DMS153 (cell line): ENCODE measurements at places on chromosomes 11 and 22.

DNA sequence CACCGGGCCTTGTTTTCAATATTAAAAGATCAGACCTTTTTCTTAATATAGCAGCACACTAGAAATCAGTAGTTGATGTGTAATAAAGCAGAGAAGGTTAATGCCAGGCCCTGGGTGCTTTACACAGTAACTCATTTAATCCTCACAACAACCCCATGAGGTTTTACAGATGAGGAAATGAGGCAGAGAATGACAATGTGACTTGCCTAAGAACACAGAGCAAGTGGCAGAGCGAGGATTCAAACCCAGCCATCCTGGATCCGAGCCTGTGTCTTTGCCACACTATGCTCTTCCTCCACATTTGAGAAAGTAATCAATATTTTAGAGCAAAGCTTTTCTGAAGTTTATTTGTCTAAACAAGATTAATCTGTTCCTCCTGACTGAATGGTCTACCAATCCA lies 7.2 kb downstream of the JAML start:
- no peak for DNase-seq

DNA sequence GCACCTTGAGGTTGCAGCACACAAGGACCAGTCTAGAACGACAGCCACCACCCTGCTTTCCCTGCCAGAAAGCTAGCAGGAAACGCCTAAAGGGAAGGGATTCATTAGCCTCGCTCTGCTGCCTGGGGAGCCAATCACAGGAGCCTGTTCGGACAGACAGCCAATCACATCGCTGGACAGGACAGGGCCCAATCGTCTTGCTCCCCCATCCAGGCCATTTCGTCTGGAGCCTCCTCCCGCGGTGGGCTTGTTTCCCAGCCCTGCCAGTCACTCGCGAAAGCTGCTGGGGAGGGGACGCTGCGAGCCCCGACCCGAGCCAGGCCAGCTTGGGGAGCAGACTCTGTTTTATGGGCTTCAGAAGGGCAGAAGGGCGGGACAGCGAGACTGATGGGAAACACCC lies 79.8 kb upstream of the NCAM1 start:
- DNase-seq, result peak; percentile 83

GRCh38 chr11:73402834-73403185 lies 26.6 kb downstream of the RELT start:
- DNase-seq, result no peak

GRCh38 chr11:71988050-71988449 lies 10.7 kb upstream of the IL18BP start:
- no peak for DNase-seq

DNA sequence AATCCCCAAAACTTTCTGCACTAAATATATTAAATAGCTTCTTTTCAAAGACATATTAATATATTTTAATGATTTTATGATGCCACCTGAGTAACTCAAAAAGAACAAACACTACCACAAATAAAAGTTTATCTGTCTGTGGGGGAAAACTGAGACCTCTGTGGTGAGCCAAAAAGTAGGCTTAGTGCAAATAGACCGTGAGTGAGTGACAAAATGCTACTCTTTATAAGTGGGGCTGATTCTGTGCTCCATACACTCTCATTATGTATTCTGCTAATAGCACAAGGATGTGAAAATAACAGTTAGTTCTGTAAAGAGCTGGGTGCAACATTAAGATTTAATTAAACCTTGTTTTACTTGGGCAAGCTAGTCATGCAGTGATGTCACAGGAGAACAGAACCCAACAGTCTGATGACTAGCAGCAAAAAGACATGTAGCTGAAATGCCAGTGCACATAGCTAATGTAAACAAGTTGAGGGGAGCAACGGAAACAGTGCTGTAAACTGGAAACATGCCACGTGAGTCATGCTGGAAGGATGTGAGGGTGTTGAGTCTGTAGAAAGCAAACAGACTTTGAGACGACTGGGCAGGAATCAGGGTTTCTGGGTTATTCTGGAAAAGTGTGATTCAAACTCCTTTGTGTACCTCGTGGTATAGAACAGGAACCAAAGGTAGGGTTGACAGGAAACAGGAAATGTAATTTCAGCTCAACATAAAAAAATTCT lies 1130.4 kb downstream of the LRRC4C start:
- DNase-seq, result peak; percentile 69

DNA sequence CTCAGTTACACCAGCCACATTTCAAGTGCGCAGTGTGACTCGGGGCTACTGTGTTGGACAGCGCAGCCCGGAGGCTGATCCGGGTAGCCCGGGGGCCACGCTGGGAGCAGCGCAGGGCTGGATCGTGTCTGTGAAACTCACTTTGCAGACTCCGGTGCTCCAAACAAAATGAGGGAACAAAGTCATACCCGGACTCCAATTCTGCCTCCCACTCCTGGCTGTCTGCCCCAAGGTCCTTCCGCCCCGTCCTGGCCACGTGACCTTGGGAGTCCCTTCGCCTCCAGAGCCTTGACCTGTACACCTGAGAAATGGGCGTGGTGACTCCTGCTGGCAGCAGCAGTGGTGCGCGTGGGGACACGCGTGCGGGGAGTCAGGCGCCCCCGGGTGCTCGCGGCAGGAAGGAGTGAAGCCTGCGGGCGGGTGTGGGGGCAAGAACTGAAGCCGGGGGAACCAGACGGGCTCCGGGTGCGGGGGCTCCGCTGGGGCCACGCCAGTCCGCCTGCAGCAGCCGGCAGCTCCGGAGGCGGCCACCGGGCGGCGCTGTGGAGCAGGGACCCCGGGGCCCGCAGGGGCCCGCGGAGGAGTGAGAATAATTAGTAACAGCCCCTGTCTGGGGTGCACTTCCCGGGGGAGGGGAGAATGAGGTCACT lies 42.4 kb downstream of the KCNJ4 start:
- no peak for DNase-seq

GRCh38 chr11:2086239-2087040 lies 52.7 kb downstream of the IGF2 start:
- DNase-seq, result no peak

DNA sequence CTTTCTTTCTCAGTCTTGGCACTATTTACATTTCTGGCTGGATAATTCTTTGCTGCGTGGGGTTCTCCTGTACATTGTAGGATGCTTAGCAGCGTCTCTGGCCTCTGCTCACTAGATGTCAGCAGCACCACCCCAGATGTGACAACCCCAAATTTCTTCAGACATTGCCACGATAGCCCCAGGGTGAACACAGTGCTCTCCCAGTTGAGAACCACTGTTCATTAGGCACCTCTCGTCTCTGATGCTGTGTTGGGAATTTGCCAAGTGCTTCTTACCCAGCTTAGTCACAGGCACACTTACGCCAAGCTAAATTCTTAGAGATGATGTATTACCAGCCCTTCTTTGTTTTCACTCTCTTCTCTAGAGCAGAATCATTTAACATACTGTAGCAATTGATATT lies 9.4 kb downstream of the TRIM6 start:
- no peak for DNase-seq

- no peak for DNase-seq
Observed at GRCh38 chr11:68905421-68906360, 2.0 kb downstream of the IGHMBP2 start.

GRCh38 chr11:63639199-63639832 lies 25.1 kb upstream of the PLAAT3 start:
- DNase-seq, result no peak

DNA sequence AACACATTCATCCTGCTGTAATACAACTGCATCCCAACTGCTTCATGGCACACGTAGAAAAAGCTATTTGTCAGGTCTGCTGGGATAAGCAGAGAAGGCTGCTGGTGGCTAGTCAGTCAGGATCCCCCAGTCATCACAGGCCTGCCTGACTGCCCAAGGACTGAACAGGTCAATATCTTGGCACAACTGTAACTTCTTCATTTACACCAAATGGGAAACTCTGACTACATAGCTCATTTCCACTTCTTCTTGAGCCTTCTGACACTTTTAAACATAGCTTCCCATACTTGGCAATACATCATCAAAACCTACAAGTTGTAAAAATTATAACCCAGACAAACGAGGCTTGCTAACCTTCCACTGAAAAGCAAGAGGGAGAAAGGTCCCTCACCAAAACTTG lies 2.8 kb downstream of the TMEM9B start:
- DNase-seq, result no peak

GRCh38 chr11:502288-503178 lies 4.5 kb downstream of the RNH1 start:
- DNase-seq, result no peak

- peak; percentile 23 for DNase-seq
Observed at GRCh38 chr22:45887202-45888131, 89.5 kb downstream of the WNT7B start.

GRCh38 chr22:27815826-27816530 lies 14.4 kb upstream of the MN1 start:
- no peak for DNase-seq

DNA sequence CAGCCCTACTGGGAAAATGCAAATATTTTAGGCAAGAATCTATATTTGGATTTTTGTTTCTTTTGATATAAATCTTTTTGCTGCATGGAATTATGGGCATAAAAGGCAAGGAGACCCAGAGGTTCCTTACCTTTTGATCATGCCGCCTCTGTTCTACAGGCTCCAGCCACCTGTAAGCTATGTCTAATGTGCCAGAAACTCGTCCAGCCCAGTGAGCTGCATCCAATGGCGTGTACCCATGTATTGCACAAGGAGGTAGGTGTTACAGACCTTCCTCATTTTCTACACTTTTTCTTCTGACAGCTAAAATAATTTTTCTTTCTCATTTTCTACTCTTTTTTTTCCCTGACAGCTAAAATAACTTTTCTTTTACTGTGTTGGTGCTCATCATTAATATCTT lies 8.2 kb upstream of the BACE1-AS start:
- DNase-seq, result no peak

DNA sequence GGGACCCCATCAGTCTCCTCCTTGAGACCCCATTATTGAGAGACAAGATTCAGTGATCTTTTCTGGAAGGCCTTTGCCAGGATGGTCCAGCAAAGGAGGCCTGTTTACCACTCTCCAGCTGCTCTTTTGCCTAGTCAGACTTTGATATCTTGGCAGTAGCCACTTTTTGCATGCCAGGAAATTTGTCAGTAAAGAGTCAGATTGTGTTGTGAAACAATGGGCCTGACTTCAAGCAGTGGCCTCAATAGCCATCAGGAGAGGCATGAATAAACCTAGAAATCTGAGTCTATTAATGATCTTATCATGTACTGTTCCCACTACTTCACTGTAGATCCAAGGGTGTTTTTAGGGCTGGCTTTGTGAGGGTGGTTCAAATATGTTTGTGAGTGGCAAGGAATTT lies 479.4 kb downstream of the JRKL start:
- no peak for DNase-seq

DNA sequence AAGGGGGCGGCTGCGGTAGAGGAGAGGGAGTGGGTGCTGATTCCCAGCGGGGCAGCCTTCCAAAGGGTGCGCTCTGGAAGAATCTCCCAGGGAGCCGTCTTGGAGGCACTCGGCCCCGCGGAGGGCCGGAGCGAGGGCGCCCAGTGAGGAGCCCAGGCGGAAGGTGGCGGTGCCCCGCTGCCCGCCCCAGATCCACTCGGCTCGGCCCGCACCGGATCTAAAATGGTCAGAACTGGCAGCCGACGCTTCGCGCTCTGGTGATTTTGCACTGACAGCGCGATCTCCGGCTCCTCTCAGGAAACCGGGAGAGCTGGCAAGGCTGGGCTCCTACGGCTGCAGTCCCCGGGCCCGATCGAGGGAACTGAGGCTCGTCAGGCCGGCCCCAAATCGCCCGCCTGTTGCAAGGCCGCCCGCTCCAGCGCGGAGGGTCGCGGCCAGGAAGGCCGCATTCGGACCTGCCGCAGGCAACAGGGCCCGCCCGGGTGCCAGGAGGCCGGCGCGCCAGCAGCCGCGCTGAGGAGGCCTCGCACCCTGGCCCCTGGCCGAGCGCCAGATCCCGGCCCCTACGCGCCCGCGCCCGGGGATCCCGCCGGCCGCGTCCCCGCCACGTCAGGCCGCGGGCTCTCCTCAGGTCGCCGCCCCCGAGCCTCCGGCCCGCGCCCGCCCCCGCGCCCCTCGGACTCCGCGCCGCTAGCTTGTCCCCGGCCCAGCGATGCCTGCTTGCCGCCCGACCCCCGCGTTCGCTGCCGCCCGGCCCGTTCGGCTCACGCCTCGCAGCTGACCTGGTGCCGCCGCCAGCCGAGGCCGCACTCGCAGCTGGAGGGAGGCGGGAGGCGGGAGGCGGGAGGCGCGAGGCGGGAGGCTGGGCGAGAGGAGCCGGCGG lies at the start of gene KLHL22:
Gene KLHL22 (minus strand): TSS at position 818 of the 883 bp plus-strand sequence. CDS start 6,584 bp downstream, outside the sequence.
- DNase-seq, result no peak

DNA sequence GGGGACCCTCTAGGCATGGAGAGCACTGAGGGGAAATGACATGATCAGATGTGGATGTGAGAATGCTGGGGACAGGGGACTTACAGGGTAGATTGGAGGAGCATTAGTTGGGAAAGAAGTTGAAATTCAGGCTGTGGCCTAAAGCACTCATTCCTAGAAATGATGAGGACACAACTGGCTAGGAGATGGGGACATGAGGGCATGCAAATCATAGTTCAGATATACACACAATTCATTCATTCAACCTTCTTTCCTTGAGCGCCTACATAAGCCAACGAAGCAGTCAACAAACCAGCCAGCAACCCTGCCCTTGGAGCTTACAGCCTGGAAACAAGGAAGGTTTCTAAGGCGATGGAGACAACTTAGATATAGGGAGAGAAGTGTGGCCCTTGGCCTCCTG lies 14.2 kb downstream of the CSF2RB start:
- DNase-seq, result no peak

DNA sequence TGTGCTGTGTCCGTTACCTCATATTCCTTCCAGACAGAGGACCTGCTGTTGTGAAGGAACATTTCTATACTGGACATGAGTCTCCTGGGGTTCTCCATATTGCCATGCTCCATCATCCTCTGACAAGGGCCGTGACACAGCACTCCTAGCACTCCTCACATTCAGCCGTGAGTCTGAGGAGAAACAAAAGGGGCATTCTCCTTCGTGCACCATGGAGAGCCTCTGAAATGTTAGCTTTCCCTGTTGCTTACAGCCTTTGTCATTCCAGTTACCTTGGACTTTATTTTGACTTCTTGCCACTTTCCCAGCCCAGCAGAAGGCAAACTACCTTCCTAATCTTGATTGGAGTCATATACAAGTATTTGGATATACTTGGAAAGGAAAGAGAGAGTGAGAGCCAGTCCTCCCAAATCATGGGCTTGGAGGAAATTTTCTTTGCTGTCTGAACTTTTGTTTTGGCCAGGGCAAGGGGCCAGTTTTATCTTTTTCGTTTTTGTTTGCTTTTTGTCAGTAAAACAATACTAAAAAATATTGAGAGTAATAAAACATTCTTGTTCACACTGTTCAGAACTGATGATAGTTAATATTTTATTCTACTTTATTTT lies 29.1 kb upstream of the TECTA start:
- DNase-seq, result no peak
